Brain (organoid and tissue), 16 donors: ENCODE measurements at places on chromosomes 5 and 9. TPM values are rescaled to one million over a fixed set of nuclear protein-coding genes. Genes with fewer than 3 reads are reported as not detected.

The C9 gene
- polyA plus RNA-seq, result not detected

The CATSPER3 gene
- polyA plus RNA-seq, result 0.41 TPM

The HRH2 gene
- polyA plus RNA-seq, result 2.1 TPM

The NIM1K gene
- 3.3 TPM for polyA plus RNA-seq

The HRCT1 gene
- polyA plus RNA-seq, result 4.0 TPM

The USP20 gene
- 61.8 TPM for polyA plus RNA-seq

The CDKN2A gene
- 173 TPM for polyA plus RNA-seq

The DNAJB5 gene
- 49.4 TPM for polyA plus RNA-seq

The EIF4E1B gene
- 0.81 TPM for polyA plus RNA-seq

The CYSRT1 gene
- 0.93 TPM for polyA plus RNA-seq

The SPEF2 gene
- 0.19 TPM for polyA plus RNA-seq

The HTR4 gene
- not detected for polyA plus RNA-seq

The SLCO6A1 gene
- polyA plus RNA-seq, result not detected

The NR5A1 gene
- not detected for polyA plus RNA-seq

The RNF183 gene
- 6.0 TPM for polyA plus RNA-seq

The GABRP gene
- polyA plus RNA-seq, result 0.68 TPM

The IL33 gene
- polyA plus RNA-seq, result 0.78 TPM

The FGF1 gene
- polyA plus RNA-seq, result 58.0 TPM

The FOXD4L5 gene
- polyA plus RNA-seq, result not detected

The NEUROG1 gene
- polyA plus RNA-seq, result 22.3 TPM

The FBXW5 gene
- polyA plus RNA-seq, result 95.0 TPM

The SPINK1 gene
- not detected for polyA plus RNA-seq
